Esophagus (tissue), 2 donors: ENCODE measurements at places on chromosomes 6 and 20. TPM values are rescaled to one million over a fixed set of nuclear protein-coding genes. Genes with fewer than 3 reads are reported as not detected.

Gene GSTA2
- not detected for polyA plus RNA-seq

Gene TMEM239
- polyA plus RNA-seq, result not detected

Gene KHDC1
- 0.84 TPM for polyA plus RNA-seq

Gene FGD2
- 4.3 TPM for polyA plus RNA-seq

Gene GPR63
- polyA plus RNA-seq, result 0.18 TPM
